ENCODE measurements at places on chromosomes 12 and 14.

GRCh38 chr14:95964901-95965300 is 74.3 kb upstream of the C14orf132 start:
- DNase-seq = no peak

DNA sequence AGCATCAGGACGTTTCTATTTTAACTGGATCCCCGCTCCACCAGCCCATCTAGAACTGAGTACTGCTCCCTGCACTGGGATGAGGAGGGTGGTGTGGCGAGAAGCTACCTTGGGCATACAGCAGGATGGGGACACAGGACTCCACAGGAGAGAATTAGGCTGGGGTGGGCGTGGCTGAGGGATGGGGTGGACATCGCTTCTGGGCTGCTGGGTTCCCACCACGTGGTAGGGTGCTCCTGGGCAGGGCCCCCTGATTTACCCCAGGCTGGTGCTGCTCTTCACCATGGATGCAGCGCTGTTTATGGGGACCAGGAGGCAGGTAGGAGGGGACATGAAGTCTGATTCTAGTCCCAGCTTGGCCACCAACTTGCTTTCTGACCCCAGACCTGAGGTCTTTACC is 41.9 kb downstream of the VDR start:
- DNase-seq = no peak

DNA sequence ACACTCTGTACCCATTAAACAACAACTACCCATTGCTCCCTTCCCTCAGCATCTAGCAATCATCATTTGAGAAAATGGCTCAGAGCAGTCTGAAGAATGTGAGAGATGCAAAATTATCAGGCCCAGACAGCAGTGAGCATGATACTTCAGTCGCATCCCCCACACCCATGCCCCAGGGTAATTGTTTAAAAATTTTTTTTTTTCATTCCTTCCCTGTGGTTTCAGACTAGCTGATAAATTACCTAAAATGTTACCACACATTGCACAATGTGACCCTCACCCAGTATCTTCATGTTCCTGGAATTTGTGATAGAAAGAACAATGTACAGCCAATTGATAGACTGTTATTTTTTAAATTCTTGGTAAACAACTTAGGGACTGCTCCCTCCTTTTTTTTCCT is 11.3 kb upstream of the USP15 start:
- DNase-seq = no peak

- DNase-seq = peak; percentile 4
These were observed 7.7 kb upstream of the TMEM132D start for GRCh38 chr12:129911428-129912049.

DNA sequence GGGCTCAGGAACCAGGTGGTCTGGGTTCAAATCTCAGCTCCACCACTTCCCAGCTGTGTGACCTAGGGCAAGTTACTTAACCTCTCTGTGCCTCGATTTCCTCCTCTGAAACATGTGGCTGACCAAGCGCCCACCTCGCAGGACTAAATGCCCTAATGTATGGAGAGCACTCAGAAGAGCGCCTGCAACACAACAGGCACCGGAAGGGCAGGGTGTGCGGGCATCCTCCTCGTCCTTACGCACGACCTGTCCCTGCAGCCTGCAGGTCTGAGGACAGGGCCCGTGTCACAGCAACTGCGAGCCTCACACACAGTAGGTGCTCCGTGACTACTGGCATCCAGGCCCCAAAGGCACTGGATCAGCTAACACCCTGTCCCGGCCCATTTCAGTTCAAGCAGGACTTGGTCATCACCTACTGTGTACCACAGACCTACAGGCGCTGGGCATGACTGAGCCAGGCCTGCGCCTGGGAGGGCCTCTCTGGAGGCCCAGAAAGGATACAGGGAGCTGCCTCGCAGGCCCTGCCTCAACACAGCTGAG is 131.5 kb downstream of the NCOR2 start:
- DNase-seq = no peak

- DNase-seq = no peak
These were observed 58.1 kb downstream of the IFT81 start for GRCh38 chr12:110182281-110182680.

DNA sequence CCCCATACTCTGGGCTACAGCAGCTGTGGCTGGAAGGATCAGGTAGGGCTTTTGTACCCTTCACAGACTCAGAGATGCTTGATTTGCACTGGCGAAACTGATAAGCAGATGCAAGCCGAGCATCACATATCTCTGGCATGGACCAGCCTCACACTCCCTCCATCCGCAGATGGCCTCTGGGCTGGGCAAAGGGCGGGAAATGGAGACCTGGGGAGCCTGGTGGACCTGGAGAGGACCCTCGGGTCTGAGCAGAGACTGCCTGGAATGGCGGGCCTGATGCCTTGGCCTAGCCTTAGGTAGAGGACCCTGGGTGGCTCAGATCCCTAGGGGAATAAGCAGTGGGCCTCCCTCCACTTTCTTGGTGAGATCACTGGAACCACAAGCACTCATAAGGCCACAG is 53.2 kb downstream of the GALNT16 start:
- DNase-seq = no peak

GRCh38 chr12:126107659-126108058 is 1042.4 kb downstream of the AACS start:
- DNase-seq = no peak

DNA sequence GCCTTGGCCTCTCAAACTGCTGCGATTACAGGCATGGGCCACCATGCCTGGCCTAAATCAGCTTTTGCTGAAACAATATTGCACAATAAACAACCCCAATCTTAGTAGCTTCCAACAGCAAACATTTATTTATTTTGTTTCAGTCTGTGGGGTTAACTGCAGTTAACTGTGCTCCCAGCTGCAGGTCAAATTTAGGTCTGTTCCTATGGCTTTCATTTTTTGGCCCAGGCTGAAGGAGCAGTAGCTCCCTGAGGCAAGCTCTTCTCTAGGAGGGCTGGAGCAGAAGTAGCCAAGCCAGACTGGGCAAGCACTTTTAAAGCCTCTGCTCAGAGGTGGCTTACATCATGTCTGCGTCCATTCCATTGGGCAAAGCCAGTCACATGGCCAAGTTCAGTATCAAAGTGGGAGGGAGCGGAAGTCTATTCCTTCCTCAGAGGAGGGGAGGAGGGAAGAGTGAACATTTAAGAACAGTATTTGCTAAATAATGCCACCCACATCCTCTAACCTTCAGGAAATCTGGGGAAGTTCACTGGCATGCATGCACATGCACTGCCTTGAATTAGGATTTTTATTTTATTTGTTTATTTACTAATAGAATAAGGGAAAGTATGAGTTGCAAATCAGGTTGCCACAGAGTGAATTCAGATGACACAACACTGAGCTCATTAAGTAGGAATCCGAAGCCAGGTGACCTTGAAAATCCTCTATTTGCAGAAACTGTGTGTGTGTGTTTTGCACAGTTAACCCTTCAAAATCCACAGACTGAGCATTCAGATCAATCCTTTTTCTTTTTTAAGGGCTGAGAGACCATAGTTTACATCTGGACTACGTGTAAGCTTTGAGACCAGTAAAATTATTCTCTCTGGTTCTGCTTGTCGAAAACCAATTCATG is 122.0 kb upstream of the SEL1L start:
- no peak for DNase-seq

- no peak for DNase-seq
These were observed 131.2 kb upstream of the DYRK2 start for GRCh38 chr12:67517181-67517887.

DNA sequence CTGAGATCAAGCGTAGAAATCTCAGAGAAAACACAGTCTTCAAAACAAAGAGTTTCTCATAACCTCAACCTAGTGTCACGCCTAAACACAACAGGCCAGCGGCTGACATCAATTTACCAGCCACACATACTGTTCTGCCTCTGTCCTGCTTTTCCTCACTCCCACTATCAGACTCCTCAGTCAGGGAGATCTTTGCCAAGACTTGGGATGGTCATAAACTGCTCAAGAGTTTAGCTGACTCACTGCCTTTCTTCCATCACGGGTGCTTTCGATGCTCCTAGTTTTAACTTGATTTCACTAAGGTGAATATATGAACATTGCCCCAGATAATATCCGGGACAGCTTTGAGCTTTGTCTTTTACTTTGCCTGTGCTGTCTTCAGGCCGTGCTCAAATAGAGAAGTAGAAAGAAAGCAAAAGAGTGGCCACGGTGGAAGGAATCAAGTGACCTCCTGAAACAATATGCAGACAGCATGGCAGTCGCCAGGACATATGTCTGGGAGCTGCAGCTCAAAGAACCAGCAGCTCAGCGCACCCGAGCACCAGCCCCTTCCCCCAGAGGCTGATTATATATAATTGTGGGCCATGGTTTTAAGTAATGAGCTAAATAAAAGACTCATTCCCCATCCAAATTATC is 12.1 kb downstream of the MDM1 start:
- no peak for DNase-seq

GRCh38 chr12:128578045-128578444 is 245.7 kb downstream of the SLC15A4 start:
- DNase-seq = no peak

GRCh38 chr14:63493246-63493645 is 49.9 kb downstream of the PPP2R5E start:
- no peak for DNase-seq

DNA sequence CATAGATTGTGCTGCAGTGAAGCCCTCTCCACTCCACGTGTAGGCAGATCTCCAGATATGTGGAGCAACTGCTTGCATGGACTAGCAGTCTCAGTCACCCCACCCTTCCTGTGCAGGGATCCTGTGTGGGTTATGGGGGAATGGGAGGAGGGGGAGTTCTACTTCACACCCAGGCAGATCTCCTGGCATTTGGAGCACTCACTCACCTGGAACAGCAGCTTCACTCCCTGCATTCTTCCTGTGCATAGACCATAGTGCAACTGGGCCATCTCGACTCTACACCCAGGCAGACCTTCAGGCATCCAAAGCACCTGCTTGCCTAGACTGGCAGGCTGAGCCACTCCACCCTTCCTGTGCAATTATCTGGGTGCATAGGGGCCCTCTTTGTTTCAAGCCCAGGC is 96.0 kb upstream of the PCED1B start:
- DNase-seq = no peak

DNA sequence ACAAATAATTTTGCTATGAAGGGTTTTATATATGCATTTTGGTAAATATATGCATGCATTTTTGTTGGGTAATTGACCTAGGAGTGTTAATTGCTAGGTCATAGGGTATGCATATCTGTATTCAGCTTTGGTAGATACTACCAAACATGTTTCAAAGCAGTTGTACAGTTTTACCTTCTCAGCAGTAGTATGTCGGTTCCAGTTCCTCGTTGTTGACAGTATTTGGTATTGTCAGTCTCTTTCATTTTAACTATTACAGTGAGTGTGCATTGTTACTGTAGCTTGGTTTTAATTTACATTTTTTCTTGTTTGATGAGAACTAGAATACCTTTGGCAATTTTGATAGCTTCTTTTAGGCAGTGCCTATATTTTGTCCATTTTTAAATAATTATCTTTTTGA is 98.9 kb downstream of the ARID2 start:
- DNase-seq = no peak

GRCh38 chr14:100498068-100498467 is 89.1 kb downstream of the BEGAIN start:
- no peak for DNase-seq

DNA sequence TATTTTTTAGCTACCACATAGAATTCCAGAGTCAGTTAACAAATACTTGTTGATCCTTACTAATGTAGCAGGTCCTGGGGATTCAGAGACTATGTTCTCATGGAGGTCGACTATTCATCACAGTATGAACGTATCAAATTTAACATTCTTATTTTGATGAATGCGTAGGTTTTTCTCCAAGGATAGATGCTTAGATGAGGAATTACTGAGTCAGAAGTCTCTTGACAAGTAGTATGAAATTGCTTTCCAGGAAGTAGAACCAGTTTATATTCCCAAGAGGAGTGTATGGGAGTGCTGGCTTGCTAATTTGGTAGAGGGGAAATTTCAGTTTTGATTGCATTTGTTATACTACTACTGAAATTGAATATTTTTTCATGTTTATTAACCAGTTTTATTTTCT is 42.8 kb upstream of the CRADD start:
- DNase-seq = no peak

DNA sequence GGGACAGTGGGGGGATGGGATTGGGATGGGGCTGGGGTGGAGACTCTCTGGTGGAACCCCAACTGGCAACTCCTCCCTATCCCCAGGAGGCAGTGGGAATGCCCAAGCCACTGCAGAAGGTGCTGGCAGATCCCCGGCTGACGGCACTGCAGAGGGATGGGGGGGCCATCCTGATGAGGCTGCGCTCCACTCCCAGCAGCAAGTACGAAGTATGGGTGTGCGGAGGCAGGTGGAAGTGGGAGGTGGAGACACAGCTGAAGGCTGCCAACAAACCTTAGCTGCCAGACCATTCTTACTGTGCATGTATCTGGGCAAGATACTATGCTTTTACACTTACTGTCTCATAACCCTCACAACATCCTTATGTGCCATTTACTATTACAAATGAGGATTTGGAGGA is 8.2 kb downstream of the ARHGEF40 start:
- DNase-seq = no peak

DNA sequence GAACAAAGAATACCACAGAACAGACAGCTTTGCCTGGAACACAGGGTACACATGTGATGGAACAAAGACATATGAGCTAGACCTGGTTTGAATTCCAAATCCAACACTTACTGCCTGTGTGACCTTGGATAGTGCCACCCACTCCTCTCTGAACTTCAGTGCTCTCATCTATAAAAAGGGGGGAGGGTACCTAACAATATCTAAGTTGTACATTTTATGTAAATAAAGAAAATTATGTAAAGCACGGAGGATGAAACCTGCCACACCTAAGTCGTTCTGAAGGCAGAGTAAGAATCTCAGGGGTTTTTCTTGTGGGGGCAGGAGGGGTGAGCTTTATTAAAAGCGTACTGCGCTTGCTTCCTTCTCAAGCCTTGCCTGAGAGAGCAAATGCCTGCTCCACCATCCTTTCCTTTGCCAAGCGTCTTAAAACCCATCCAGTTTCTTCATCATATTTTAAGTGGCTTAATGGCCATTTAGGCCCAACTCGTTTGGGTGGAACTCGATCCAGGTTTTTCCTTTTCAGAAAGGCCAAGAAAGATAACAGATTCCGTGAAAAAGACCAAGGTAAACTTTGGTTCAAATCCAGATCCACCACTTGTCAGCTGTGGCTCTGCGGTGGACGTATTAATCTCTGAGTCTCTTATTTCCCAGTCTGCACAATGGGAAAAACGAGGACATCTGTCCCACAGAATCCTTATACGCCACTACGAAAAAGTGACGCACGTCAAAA is 946 bp downstream of the DDX24 start:
- DNase-seq = no peak

- DNase-seq = no peak
These were observed 91.6 kb upstream of the PTPRQ start for GRCh38 chr12:80352474-80352873.

- DNase-seq = no peak
These were observed 448.0 kb downstream of the RMST start for GRCh38 chr12:97910559-97910958.

- no peak for DNase-seq
These were observed 32.8 kb upstream of the TOMM20L start for GRCh38 chr14:58362798-58363412.

DNA sequence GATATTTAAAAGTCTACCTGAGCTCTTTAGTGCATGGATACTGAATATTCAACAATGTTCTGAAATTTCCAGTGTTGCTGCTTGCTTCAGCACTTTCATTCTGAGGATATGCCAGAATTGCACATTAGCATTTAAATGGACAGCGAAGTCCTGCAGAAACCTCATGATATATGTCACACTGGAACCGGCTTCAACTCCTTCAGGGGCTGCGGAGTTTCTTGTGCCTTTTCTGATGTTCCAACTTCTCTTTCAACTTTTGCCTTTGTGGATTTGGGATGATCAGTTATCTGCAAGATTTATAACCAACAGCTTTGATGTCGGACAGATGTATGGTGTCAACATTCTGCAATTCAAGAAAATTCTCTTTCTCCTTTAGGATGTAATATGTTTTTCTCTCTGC is 142.5 kb upstream of the LMNTD1 start:
- no peak for DNase-seq

GRCh38 chr14:95196268-95196667 is 38.9 kb upstream of the DICER1 start:
- no peak for DNase-seq

Measured in T-helper 2 cell treated with Interferon-gamma antibody and Interleukin-4, amounts not matched to agents 5 μg/mL and 100 μg/mL, for 36 hours (primary cell).